A549 treated with Hydrocortisone at 1 μM for 4 hours (cell line): ENCODE measurements at places on chromosomes 13 and 19. TPM values are rescaled to one million over a fixed set of nuclear protein-coding genes. Genes with fewer than 3 reads are reported as not detected.

LPAR2 gene
- 4.0 to 4.7 TPM (median 4.0 TPM) in 5 replicates for total RNA-seq

ABHD8 gene
- total RNA-seq = 1.8 to 3.2 TPM (median 2.8 TPM) in 5 replicates

CYP4F3 gene
- 2.7 to 4.9 TPM (median 3.2 TPM) in 5 replicates for total RNA-seq

POLR2I gene
- total RNA-seq = 201 to 261 TPM (median 248 TPM) in 5 replicates

PALM3 gene
- 1.6 to 2.3 TPM (median 2.0 TPM) in 5 replicates for total RNA-seq

PRSS57 gene
- 0.16 to 0.23 TPM in 2 of 5 replicates, not detected in the others for total RNA-seq
